Glomerular endothelial cell (primary cell): ENCODE measurements at places on chromosomes 5 and 9.

DNA sequence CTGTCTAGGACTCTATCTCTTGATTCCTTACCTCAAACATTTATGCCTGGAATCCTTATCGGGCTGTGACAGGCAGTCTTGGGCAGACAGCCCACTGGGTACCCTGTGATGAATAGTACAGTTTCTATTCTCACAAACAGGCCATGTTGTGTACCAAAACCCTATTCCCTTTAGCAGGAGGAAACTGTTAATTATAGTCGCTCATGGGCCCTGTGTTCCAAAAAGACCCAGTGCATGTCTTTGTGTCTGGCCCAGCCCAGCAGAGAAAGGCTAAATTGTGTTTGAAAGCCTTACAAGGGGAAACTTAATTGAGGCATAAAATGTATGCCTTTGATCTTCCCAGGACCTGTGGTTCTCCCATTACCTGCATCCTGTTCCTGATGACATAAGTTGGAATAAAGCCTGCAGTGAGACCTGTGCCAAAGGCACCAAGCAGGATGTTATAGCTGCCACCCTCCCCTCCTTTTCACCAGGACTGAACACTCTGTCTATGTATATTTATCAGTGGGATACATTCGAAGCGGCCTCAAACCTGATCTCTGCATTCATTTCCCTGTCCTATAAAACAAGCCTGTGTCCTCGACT is 43.3 kb downstream of the TLR4 start:
- DNase-seq = no peak

DNA sequence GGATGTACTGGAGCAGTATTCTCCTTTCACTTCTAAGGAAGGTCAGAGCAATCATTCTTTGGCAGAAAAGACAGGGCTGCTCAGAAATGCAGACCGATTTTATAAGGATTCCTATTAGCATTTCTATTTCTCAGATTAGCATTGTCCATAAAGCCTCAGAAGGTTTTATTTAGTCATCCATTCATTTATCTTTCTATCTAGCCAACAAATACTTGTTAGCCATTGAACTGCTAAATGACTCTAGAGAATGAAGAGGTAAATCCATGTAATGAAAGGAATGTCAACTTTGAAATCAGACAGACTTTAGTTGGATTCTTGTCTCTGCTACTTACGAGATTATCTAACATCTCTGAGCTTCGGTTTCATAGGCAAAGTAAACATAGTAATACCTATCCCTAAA is 165.2 kb downstream of the SLC25A46 start:
- no peak for DNase-seq

DNA sequence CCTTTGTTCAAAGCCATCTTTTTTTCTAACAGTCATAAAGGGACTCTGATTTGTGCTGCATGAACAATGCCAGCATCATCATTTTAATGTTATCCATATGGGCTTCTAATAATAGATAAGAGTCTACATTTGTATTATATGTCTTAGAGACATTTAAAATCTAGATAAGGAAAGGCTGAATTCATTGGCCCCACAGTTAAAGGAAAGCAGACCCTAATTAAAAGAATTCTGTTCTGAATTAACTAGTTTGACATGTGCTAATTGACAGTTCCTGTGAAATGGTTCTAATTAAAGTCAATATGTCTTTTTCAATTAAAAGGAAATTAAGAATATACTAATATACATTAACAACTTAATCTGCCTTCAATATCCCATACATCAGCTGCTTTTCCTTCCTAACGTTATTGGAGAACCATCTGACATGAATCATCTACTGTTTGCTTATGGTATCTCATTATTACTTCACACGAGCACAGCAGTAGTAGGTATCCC is 104.7 kb downstream of the NR2F1-AS1 start:
- DNase-seq = no peak

- DNase-seq = no peak
Observed at GRCh38 chr9:31597977-31598376, 786.5 kb upstream of the ACO1 start.

GRCh38 chr9:34647651-34648050 is 1.2 kb downstream of the GALT start:
- DNase-seq = no peak

DNA sequence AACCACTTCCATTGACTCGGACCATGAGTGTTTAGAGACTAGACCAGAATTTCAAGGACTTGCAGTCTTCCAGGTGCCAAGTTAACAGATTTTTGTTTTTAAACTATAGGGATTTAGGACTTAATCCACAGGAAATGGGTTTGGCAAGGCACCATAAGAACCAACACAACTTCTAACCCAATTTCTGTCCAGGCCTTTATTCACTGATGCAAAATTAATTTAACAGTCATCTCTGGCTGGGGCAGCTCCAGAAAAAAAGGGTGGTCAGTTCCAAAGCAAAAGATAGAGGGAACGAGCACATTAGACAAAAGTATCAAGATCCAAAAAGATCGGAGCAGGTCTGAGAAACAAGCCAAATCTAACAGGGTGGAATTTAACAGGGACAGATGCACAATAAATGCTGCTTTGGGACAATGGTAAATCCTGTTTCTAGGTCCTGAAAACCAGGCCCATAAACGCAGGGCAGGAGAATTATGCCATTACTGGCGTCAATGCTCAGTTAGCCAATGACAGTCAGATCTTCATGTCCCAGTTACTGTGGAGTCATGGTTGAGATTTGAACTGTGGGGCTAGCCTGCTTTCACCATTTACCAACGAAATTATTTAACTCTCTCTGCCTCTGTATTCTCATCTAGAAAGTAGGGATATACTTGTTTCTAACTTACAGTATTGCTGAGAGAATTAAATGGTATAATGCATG is 590.8 kb upstream of the BRINP1 start:
- DNase-seq = no peak

DNA sequence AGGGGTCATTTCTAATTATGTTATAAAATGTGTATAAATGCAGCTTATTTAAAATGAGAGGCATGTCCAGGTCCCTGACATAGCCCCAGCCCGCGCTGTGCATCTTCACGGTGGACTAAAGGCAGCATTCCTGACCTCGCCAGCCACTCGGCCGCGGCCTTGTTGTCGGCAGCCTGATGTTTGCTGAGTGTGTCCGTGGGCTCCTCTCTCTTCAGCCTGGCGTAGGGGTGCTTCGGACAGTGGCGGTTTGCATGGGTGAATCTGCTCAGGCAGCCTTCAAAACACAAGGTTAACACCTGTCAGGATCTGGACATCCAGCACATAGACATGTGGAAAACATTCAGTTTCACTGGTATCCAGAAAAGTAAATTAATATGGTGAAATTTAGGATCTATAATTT is 8.8 kb upstream of the SLC35D2 start:
- no peak for DNase-seq
